ENCODE measurements at places on chromosomes 1 and 21.

DNA sequence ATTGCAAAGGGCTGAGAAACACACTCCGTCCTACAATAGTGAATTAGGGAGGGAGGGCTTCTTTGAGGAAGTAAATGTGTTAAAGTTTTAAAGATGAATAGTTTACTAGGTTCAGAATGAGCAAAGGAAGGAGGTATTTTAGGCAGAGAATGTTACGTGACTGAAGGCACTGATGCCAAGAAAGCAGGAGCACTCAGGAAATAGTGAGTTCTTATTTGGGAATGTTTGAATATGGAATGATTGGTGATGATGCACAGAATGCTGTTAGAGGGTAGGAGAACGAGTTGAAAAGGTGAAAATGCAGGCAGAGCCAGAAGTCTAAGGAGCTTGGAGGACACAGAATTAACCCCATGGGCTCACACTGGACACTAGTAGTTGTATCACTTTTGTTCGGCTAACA is 108.0 kb downstream of the NRIP1 start:
- no peak for DNase-seq

DNA sequence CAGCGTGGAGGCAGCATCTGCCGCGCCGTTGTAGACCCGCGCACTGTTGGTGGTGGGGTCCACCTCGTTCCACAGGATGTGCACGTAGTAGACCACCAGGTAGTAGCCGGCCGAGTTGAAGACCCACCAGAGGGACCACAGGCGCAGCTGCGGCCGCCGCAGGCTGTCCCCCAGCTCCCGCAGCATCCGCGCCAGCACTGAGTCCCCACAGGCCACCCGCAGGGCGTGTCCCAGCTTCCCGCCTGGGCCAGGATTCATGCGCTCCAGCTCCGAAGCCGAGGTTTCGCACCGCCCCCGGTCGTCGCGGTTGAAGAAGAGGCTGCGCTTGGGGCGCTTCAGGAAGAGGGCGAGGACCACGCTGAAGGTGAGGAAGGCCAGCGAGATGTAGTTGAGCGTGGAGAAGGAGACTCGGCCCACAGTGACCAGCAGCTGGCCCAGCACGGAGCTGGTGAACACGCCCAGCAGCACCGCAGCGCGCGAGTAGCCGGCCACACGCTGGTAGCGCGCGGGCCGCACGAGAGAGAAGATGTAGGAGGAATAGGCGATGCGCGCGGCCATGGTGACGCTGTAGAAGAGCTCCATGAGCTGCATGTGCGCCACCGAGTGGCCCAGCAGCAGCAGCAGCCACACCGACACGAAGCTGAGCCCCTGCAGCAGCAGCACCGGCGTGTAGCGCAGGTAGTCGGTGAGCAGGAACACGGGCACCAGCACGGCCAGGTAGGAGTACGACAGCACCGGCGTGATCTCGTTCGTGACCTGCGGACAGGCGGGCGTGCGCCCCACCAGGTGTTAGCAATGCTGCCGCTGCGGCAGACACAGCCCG is 10.6 kb downstream of the SLC19A1 start:
- DNase-seq, result no peak

DNA sequence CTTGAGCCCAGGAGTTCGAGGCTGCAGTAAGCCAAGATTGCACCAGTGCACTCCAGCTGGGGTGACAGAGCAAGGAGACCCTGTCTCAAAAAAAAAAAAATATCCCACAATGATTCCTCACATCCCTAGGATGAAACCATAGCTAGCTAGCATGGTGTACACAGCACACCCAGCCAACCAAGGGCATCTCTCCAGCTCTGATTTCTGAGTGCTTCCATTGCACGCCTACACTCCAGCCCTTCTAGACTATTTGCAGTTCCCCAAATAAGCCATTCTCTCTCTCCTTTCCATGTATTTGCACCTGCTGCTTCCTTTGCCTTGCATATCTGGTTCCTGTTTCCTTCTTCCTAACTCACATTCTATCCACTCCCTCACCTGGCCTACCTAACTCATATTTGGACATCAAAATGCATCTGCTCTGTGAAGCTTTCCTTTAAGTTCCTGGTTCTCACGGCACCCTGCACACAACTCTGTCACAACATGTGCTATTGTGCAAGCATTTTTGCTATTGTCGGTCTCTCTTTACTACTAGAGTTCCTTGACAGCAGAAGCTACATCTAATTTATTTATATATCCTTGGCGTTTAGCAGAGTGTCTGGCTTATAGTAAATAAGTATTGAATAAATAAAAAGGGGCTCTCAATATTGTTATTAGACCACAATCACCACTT is 2.4 kb upstream of the ELAPOR1 start:
- DNase-seq, result no peak

- no peak for DNase-seq
Measured at GRCh38 chr1:169043823-169044222, 62.7 kb upstream of the ATP1B1 start.

DNA sequence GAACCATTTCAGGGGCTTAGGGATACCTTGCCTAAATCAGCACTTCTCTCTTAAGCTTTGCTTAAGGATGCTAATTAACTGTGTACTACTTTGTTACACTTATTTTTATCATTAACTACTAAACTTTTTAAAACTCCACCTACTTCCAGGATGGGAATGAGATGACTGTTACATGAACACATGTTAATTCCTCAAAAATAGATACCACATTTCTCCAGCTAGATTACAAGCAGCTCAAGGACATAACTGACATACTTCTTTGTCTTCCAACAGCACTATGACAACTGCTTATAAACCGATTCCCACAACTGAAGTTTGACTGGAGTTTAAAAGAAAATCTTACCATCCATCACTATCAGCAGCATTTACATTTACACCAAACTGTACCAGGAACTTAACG is 53.7 kb downstream of the TP53BP2 start:
- no peak for DNase-seq

DNA sequence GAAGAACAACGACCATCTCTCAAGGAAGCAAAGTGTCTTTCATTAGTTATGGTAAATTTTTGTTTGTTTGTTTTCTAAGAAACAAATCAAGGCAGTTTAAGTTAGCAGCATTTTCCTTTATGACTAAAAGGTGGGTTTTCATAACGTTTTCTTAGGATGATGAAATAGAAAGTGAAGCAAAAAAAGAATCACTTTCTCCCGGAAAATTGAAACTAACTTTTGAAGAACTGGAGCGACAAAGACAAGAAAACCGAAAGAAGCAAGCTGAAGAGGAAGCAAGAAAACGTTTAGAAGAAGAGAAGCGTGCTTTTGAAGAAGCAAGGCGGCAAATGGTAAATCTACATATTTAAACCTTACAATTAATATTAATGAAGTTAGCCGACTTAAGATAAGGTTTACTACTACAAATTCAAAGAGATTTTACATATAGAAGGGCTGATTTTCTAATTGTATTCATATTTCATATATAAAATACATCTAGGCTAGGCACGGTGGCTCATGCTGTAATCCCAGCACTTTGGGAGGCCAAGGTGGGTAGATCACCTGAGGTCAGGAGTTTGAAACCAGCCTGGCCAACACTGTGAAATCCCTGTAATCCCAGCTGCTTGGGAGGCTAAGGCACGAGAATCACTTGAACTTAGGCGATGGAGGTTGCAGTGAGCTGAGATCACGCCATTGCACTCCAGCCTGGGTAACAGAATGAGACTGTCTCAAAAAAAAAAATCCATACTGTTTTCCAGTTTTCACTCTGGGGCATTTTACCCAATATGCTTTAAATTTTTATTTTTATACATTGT is 38.3 kb downstream of the NEXN start:
- no peak for DNase-seq

DNA sequence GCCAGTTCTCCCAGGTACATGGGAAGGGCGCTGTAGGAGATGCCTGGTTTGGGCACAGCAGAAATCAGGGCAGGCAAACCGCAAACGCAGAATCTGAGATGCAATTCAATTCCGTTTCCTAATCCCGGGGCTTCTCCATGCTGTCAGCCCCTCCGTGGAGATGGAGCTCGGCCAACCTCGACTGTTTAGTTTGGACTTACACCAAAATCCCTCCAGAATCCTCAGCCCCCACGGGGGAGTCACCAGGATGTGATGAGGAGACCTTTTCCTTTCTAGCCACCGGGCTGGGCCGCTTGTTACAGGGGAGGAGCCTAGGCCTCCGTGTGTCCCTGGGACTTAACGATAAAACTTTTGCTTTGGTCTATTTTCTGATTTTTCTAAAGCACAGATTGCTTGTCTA is 7.9 kb downstream of the SLC2A7 start:
- no peak for DNase-seq

GRCh38 chr1:64084451-64084850 is 119.0 kb upstream of the UBE2U start:
- DNase-seq, result no peak

DNA sequence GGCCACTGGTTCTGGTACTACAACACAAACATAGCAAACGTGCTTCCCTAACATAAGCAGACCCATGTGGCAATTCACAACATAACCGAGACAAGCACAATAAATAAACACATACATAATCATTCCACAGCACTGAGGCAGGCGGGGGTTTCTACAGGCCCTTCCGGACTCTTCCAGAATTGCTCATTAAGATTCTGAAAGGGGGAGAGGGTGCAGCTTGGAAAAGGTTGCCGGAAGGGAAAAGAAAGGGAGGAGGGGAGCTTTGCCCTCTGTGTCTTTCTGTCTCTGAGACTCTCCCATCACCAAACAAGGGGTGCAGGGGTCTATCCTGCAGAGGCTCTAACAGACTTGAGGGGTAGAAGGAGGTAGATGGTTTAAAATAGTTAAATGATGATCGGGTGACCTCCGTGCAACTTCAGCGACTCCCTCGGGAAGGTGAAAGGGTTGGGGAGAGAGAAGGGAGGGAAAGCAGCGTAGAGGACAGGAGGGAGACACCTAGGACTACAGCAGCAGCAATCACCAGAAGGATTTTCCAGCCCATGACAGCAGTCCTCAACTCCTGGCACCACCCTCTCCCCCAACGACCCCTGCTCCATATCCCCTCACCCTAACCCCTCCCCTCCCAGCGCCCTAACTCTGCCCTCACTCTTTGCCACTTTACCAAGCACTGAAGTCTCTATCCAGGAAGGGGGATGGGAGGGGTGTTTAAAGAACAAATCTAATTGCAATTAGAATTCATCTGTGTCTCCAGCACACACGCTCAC is 365.5 kb upstream of the ESRRG start:
- no peak for DNase-seq

- DNase-seq, result no peak
Measured at GRCh38 chr1:41560496-41560895, 76.0 kb upstream of the EDN2 start.

GRCh38 chr1:232501854-232502253 is 128.1 kb downstream of the SIPA1L2 start:
- no peak for DNase-seq

Measured in activated T-cell treated with anti-CD3 and anti-CD28 coated beads for 48 hours (primary cell).